ENCODE measurements at places on chromosomes 16 and 17. TPM values are rescaled to one million over a fixed set of nuclear protein-coding genes. Genes with fewer than 3 reads are reported as not detected.

- no peak for DNase-seq
- no peaks in the 10 kb centered on the region for H3K36me3 ChIP-seq
- no peaks in the 10 kb centered on the region for H3K4me1 ChIP-seq
- H3K27me3 ChIP-seq: no peaks in the 10 kb centered on the region
- H3K4me3 ChIP-seq: no peak overlapping the region
- H3K27ac ChIP-seq: no peak overlapping the region
Measured at GRCh38 chr17:29693751-29694150, 71.0 kb upstream of the CORO6 start.

DNA sequence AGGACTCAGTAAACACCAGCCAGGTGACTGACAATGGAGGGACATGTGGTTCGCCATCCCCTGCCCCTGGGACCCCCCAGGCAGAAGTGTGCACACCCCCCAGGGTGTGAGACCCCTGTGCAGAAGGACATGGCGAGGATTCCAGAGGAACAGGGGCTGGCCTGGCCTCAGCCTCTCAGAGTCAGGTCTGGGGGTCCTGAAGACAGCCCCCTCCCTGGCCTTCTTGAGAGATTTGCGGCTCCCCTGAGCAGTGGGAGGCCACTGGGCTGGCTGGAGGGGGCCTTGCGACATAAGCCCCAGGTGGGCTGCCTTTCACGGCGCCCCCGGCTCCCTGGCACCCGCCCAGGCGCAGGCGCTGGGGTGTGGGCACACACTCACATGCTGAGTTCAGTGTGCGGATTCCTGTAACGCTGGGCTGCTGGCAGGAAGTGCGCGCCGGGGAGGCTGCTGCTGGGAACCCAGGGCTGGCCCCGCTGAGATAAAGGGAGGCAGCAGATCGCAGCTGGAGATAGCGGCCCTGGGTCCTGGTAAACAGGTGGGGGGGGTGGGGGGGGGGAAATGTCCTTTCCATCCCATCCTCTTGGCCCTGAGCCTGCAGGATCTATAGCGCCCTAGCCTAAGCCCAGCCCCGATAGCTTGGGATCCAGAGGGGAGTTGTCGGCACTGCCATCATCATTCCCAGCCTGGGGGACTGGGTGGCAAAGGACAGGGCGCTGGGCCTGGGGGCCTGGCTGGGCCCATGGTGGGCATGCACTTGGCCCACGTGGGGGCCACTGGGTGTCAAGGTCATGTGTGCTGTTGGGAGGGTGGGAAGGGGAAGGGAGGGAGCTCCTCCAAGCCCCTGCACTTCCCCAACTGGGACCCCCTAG, 27.1 kb downstream of the TMEM235 start:
- no peaks in the 10 kb centered on the region for H3K27me3 ChIP-seq
- no peak for DNase-seq

GRCh38 chr16:89667633-89668032, 10.0 kb downstream of the SPATA33 start:
- H3K27ac ChIP-seq: no peak overlapping the region
- H3K36me3 ChIP-seq: peaks cover 8% of the 10 kb centered on the region
- no peaks in the 10 kb centered on the region for H3K4me1 ChIP-seq
- no peak for DNase-seq
- no peak overlapping the region for H3K4me3 ChIP-seq

GRCh38 chr16:60636117-60636516, 1400.1 kb downstream of the CDH8 start:
- DNase-seq: peak; percentile 23
- no peaks in the 10 kb centered on the region for H3K27me3 ChIP-seq
- H3K36me3 ChIP-seq: no peaks in the 10 kb centered on the region
- H3K27ac ChIP-seq: no peak overlapping the region
- no peaks in the 10 kb centered on the region for H3K4me1 ChIP-seq

Gene ZNF764
- 7.7 TPM for total RNA-seq

Gene CCL17
- total RNA-seq: not detected

All from H1 (cell line).